GM12864 (cell line): ENCODE measurements at places on chromosomes 7 and 10.

GRCh38 chr10:82377608-82378007 is 502.6 kb downstream of the NRG3 start:
- DNase-seq = no peak

DNA sequence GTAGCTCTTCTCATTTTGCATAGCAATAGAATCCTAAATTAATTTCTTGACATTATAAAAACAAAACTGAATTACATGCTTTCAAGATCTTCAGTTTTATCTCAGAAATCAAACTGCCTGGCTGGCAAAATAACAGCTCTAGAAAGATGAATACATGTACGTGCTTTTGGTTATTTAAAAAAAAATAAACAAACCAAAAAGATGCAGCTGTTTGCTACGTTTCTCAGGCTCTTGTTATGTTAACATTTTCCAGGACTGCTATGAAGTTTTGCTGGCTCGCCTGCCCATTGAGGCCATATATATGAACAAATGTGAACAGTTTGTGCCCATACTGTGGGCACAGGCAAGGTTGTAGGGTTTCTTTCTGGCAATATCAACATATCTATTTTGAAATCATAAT is 86.6 kb downstream of the ODAD2 start:
- DNase-seq = no peak

GRCh38 chr7:158564663-158565035 is 23.0 kb downstream of the PTPRN2 start:
- DNase-seq = no peak

DNA sequence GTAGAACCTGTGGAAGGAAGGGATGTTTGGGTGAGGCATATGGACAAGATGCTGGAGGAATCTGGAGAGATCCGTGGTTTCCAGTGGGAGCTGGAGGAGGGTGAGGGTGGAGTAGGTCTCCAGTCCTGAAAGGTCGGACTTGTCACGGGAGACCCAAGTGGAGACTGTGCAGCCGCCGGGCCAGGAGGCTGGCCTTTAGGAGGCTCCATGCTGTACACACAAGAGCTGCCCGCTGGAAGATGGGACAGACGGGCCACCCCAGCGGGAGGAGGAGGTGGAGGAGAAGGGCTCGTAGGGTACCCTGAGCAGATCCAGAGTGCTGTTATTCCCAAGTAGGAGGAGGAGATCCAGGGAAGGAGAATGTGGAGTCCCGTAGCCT is 106.7 kb downstream of the NKX6-2 start:
- DNase-seq = no peak

DNA sequence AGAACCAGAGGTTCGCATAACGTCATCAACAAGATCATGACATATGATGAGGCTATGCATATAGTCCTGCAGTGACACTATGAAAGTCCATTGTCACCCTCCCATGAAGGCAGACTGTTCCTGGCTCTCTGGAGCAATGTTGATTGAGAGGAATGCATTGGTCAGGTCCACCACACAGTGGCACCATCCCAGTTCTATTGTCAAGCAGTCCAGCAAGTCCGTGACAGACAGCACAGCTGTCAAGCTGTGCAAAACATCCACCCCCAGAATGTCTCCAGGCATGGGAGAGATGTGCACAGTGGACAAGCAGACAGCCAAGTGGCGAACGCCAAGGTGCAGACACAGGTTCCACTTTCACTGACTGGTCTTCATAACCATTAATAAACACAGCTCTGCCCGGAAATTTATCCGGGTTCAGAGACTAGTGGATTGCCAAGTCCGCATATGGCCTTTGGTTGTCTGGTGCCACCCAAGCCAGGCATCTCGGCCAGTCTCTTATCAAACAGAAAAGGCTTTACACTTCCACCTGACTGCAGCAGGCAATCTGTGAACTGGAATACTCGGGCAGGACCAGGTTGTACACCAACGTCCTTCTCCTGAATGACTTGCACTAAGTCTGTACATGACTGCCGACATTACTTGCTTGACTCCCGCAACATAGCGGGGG is 7.2 kb downstream of the RNF133 start:
- DNase-seq = no peak

DNA sequence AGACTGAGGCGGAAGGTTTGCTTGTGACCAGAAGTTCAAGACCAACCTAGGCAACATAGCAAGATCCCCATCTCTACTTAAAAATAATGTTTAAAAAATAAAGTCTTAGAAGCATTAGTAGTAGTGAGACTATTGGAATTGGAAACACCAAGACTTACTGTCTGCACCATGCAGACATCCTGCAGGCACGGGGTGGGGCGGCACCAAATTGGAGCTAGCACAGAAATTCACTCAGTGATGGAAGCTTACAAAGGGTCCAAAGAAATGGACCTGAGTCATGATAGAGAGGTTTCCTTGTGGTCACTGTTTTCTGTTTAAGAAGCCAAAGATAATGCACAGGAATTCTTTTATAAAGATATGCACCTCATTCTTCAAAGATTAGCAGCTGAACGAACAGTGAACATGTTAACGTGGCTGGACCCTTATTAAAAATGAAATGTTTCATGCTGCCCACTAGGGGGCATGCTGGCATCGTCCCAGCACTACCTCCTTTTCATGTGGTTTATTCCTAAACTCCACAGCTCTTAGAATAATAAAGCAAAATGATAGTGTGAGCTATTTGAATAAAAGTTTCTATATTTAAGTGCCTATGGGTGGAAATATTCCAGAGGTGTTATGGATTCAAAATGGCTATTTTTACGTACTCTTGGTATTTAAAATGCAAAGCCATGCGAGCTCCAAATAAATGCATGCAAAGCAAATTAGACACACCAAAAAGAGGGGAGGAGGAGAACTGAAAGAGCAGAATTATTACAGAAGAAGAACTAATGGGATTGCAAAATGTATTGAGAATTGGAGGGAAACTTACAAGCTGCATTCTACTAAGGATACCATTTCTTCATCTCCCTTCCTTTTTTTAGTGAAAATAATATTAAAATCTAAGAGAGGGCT is 28.6 kb downstream of the PDSS1 start:
- no peak for DNase-seq
